Ovary (tissue), 10 donors: ENCODE measurements at places on chromosomes 2 and 18. TPM values are rescaled to one million over a fixed set of nuclear protein-coding genes. Genes with fewer than 3 reads are reported as not detected.

GRCh38 chr18:79877163-79878091 lies 74.0 kb downstream of the SLC66A2 start:
- no peak for DNase-seq

DNA sequence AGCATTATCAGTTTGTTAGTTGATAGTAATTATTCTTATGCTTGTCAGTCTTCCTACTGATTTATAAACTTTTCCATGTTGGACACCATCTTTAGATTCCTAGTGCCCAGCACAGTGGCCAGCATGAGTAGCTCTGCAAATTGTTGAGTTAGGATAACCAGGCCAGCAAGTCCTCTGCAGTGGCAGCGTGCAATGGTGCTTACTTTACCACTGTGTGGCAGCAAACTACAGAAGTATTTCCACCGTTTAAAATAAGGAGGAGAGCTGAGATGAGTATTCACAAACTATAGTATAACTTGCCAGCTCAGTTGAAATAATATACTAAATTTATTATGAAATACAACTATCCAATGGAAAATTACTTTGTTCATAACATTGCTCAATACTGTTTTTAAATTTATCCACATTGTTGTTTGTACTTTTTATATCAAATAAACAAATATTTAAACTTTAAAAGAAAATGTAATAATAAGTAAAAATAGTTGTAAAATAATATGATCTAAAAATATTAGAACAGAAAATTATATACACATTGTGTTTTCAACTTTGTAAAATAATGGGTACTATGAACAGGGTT lies 9.3 kb upstream of the THADA start:
- DNase-seq = no peak

The DBI gene
- polyA plus RNA-seq = 243 TPM

The GALNT3 gene
- polyA plus RNA-seq = 2.7 TPM

The HTR2B gene
- 0.64 TPM for polyA plus RNA-seq

DNA sequence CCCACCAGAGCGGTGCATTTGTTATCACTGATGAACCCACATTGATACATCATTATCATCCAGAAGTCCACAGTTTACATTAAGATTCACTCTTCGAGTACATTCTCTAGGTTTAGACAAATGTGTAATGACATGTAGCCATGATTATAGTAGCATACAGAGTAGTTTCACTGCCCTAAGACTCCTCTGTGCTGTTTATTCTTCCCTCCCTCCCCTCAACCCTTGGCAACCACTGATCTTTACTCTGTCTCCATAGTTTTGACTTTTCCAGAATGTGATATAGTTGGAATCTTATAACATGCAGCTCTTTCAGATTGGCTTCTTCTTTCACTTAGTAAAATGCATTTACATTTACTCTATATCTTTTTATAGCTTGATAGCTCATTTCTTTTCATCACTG lies 31.2 kb upstream of the GREB1L start:
- no peak for DNase-seq

- DNase-seq = no peak
These were observed 219.4 kb downstream of the MREG start for GRCh38 chr2:215793747-215794595.

The CPO gene
- 0.17 TPM for polyA plus RNA-seq

GRCh38 chr2:45897842-45898241 lies 246.4 kb downstream of the PRKCE start:
- no peak for DNase-seq

DNA sequence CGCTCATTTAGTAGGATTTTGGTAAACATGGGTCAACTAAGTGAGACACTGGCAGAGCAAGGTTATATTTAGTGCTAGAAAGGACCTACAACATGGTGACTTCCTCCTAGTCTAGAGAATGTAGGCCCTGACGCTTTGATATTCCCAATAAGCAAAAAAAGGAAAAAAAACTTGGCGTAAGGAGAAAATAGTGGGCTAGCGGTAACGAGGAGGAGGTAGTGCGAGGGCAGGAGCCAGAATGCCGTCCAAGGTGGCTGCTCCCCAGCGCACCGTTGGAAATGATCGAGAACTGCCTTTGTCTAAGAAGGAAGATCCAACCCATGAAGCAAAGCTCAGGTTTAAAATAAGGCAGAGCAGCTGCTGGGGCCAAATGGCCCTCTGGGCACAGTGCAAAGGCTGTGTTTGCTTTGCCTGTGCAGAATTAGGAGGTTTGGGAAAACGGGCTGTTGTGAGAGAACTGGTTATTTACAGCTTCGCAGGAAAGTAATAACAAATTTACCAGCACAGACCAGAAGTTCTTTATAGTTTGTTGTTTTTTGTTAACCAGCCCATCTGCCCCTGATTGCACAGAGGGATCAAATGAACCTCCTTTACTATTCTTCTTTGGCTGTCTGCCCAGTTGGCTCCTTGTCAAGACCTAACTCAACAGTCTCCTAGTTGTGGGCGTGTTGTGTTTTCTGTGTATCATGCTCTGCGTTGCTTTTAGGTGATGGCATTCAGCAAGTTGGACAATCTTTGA lies 86.6 kb downstream of the ITGB1BP1 start:
- DNase-seq = peak; percentile 70

The RAB10 gene
- polyA plus RNA-seq = 37.6 TPM

The CTLA4 gene
- 0.17 TPM for polyA plus RNA-seq

DNA sequence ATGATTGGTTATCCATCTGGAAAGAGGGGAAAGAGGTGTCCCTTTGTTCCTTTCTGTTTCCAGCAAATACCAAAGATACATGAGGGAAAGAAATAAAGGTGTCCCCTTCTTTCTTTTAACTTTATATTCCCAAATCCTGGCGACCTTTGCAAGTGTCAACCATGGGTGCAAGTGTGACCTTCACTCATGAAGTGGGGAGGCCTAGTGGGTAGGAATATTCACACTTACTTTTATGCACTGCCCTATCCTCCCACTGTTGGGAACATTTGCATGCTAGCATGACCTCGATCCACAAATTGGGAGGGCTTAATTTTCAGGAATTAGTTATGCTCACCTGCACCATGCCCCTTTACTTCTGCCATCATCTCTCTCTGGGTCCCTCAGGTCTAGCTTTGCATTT lies 70.2 kb upstream of the ZNF804A start:
- DNase-seq = no peak

DNA sequence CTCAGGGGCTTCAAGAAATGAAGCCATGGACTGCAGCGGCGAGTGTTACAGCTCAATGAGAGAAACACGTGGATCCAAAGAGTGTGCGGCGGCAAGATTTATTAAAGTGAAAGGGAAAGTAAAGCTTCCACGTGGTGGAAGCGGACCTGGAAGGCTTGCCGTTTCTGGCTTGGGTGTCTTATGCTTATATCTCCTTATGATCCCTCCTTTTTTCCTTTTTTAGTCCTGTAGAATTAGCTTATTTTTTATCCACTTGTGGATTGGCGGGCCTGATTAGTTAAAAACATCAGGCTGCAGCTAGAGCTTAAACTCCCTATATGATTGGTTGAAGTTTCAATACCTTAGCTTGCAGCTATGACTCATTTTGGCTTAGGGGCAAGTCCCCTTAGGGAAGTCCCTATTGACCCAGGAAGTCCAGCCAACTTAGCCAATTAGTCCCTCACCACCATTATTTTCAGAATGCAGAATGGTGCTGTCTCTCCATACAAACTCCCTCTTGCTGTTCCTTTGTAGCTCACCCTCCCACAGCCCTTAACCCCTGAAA lies 11.6 kb upstream of the HNMT start:
- DNase-seq = peak; percentile 38

DNA sequence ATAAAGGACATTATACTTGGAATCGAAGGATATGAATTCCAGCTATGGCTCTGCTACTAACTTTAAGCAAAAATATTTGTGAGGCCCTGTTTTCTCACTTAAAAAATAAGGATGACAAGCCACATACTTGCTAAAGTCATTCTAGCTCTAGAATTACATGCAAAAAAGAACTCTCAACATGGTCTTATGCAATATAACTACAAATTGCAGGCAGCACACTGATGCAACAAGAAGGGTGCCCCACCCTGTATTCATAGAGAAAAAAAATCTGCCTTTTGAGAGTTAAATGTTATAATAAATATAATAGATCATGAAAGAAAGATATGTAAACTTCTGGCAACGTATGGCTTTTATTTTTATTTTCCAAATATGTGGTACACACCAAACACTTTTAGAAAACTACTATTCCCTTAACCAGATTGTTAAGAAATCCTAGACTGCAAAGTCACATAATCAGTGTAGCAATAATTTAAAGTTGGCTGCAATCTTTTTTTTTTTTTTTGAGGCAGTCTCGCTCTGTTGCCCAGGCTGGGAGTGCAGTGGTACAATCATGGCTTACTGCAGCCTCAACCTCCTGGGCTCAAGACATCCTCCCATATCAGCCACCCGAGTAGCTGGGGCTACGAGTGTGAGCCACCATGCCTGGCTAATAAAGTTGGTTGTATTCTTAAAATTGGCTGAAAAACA lies 40.2 kb upstream of the WDSUB1 start:
- no peak for DNase-seq

GRCh38 chr18:58132595-58133261 lies 88.7 kb downstream of the NEDD4L start:
- DNase-seq = no peak

DNA sequence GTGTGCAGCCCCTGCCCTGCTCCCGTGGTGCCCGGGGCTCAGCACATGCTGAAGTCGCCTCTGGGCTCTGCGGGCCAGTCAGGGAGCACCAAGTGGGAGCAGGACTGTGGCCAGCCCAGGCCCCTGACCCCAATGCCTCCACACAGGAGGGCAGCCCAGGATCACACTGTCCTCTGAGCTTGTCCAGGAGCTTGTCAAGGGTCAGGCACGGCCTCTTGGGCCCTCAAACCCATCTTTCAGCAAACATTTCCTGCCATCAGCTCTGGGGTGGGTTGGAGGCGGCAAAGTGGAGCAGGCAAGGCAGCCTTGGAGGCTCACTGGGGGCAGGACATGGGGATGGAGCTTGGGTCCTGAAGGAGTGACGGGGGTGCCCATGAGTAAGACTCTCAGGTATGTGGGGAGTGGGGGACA lies 10.3 kb downstream of the SNED1 start:
- DNase-seq = peak; percentile 13

DNA sequence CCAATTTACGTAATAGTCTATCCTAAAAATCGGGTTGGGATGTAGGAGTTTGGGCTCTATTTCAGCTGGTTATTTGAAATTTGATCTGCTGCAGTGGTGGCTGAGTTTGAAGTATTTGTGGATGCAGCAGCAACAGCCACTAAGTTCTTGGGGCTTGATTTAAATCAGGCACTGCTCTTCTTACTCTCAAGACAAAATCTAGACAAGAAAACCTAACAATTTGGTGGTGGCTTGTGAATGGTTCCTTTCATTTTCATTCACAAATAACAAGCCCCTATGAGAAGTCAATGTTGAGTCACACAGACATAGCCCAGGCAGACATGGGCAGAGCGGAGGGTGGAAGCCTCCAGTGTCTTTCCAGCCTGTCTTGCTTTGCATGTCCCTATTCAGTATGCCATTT lies 199.3 kb downstream of the LTBP1 start:
- DNase-seq = no peak

DNA sequence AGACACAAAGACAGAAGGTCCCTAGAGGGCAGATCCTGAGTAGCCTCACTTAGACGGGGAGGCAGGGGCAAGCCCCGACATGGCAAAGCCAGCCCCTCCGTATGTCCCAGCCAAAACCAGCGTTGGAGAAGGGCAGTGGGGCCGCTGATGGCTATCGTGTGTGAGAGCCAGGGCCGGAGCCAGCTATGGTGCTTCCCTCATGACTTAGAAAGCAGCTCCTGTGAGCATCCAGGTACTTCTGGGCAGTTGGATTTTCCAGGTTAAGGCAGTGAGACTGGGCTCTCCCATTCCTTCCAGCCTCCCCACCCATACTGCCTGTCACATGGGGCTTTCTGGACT lies 31.2 kb upstream of the ROCK2 start:
- no peak for DNase-seq

DNA sequence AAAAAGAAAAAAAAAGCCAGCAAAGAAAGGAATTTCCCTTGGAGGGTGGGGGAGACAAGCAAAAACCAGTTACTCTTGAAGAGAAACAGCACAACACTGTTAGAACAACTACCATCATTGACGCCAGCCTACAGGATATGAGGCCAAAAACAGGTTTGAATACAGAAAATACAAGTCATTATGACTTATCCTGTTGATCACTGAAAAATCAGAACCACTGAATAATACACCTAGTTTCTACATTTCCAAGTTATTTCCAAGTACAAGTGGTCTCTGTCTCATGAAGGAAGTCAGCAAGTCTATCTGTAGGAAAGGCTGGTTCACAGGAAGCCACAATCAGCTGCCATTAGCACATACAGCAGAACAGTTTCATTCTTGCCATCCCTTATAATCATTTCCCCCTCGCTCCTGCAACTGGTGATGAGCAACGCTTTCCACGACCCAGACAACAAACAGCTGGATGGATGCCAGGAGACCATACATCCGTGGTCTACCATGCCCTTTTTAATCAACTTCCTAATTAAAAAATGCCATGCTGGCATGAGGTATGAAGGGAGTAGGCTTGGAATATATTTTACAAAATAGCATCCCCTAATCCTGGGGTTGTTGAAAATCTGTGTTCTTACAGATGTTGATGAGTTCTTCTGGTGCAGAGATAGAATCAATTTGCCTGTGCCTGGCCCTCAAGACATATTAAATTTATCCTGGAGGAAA lies 10.4 kb downstream of the MYT1L start:
- DNase-seq = no peak

GRCh38 chr2:202426751-202427150 lies 50.6 kb downstream of the BMPR2 start:
- DNase-seq = no peak

The AKAIN1 gene
- not detected for polyA plus RNA-seq

The MARS2 gene
- 4.7 TPM for polyA plus RNA-seq

GRCh38 chr2:25537526-25537925 lies 135.9 kb downstream of the DTNB start:
- DNase-seq = no peak

DNA sequence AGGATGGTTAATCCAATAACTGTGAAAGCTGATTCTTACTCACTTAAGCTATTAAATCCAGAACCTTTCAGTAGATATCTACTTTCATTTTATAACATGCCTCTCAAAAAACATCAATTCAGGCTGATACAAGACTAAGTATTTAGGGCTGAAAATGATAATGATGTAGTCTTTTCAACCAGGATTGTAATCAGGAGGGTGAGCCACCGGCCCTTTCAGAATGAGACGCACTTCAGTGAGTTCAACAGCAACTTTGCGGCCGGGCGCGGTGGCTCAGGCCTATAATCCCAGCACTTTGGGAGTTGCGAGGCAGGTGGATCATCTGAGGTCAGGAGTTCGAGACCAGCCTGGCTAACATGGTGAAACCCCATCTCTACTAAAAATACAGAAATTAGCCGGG lies 30.4 kb downstream of the RBMS1 start:
- no peak for DNase-seq

- no peak for DNase-seq
These were observed 44.9 kb downstream of the DYSF start for GRCh38 chr2:71498261-71498701.

- DNase-seq = no peak
These were observed 249.8 kb downstream of the NBAS start for GRCh38 chr2:15311201-15311907.

GRCh38 chr2:29394981-29395350 lies 279.8 kb downstream of the CLIP4 start:
- no peak for DNase-seq

GRCh38 chr2:64737547-64737946 lies 83.8 kb upstream of the SERTAD2 start:
- no peak for DNase-seq

GRCh38 chr2:11807156-11808015 lies 61.0 kb downstream of the LPIN1 start:
- DNase-seq = no peak

The RESP18 gene
- not detected for polyA plus RNA-seq
